A673 (cell line): ENCODE measurements at places on chromosomes 3 and 15. TPM values are rescaled to one million over a fixed set of nuclear protein-coding genes. Genes with fewer than 3 reads are reported as not detected.

GRCh38 chr3:164024786-164025185, 1053.5 kb downstream of the SI start:
- H3K27ac ChIP-seq: no peak overlapping the region
- no peak for DNase-seq
- H3K4me1 ChIP-seq: no peaks in the 10 kb centered on the region
- no peaks in the 10 kb centered on the region for H3K36me3 ChIP-seq

DNA sequence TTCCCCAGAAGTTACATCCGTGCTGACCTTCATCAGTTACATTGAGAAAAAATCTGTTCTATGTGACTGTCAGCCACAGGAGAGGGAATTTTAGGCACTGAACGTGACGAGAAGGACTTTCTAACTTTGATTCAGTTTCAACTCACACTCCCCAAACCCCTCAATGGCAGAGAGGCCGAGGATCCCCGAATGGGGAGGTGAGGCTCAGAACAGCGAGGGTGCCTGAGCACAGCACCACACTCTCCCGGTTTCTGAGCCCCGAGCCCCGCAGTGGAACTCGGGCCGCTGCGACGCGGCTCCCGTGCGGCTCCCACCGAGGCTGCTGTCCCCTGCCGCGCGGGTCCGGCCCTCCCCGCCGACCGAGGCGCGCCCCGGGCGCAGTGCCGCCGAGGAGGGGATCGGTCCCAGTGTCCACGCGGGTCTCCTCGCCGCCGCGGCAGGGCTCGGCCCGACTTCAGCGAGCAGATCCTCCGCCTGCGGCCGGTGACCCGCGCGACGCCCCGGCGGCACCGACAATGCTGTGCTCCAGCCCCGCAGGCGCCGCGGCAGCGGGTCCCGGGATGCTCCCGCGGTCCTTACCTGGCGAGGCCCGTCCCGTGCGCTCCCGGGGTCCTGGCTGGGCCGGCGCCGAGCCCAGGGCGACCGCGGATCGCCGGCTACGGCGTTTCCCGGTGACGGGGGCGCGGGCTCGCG, 439 bp downstream of the CTXND1 start:
- no peak for DNase-seq
- H3K27ac ChIP-seq: no peak overlapping the region
- H3K4me1 ChIP-seq: no peaks in the 10 kb centered on the region

DNA sequence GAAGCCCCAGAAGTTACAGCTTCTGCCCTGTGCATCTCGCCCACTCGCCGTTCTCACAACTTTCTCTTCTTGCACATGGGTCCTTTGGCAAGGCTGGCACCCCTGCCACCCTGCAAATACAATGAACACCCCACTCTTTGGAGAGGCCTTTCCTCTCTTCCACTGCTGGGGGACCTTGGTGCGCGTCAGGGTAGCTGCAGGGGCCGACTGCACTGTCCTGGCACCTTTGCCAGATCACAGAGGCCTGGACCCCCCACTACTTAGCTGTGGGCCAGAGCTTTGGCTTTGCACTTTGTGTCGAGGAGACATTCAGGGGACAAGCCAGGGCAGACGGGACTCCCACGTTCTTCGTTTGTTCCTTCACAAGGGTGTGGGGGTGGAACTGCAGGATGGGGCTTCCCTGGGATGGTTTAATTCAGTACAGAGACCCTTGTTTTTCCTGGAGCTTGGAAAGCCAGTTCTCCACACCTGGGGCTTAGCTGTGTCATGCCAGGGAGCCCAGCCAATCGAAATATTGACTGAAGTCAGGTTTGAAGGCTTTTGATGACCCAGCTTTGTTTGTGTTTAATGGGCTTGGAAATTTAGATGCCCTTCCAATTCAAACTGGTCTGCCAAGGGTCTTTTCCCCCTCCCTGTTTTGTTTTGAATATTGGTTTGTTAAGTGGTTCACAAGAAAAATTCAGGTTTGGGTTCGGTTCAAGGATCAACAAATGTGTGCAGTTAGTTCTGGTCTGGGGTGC, 256.1 kb upstream of the TLE3 start:
- no peaks in the 10 kb centered on the region for H3K27me3 ChIP-seq
- H3K27ac ChIP-seq: no peak overlapping the region
- H3K36me3 ChIP-seq: no peaks in the 10 kb centered on the region
- H3K4me3 ChIP-seq: no peak overlapping the region
- no peaks in the 10 kb centered on the region for H3K4me1 ChIP-seq

- H3K27ac ChIP-seq: no peak overlapping the region
- no peaks in the 10 kb centered on the region for H3K4me1 ChIP-seq
- no peak overlapping the region for H3K4me3 ChIP-seq
- no peaks in the 10 kb centered on the region for H3K27me3 ChIP-seq
- H3K36me3 ChIP-seq: no peaks in the 10 kb centered on the region
Observed at GRCh38 chr3:143885780-143886427, 37.6 kb upstream of the SLC9A9 start.

DNA sequence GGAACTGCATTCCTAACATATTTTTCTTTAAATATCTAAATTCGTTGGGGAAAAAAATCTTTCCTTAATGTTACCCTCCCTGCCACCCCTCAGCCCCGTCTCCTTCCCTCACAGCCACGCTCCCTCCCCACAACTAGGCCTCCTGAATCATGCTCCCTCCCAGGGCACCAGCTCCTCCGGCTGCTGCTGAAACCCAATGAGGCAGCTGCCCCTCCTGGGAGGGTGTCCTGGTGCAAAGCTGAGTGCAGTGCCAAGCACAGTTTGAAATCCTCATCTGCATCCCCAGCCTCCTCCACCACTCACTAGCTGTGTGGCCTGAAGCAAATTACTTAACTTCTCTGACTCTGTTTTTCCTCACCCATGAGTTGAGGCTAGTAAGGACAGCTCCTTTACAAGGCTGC, 2.7 kb upstream of the NR2E3 start:
- DNase-seq: peak; percentile 32
- H3K4me1 ChIP-seq: peaks cover 14% of the 10 kb centered on the region
- no peak overlapping the region for H3K4me3 ChIP-seq
- no peak overlapping the region for H3K27ac ChIP-seq
- no peaks in the 10 kb centered on the region for H3K36me3 ChIP-seq

GRCh38 chr15:85630311-85630710, 164.4 kb downstream of the KLHL25 start:
- no peak overlapping the region for H3K27ac ChIP-seq
- peaks cover 6% of the 10 kb centered on the region for H3K4me1 ChIP-seq
- DNase-seq: no peak

DNA sequence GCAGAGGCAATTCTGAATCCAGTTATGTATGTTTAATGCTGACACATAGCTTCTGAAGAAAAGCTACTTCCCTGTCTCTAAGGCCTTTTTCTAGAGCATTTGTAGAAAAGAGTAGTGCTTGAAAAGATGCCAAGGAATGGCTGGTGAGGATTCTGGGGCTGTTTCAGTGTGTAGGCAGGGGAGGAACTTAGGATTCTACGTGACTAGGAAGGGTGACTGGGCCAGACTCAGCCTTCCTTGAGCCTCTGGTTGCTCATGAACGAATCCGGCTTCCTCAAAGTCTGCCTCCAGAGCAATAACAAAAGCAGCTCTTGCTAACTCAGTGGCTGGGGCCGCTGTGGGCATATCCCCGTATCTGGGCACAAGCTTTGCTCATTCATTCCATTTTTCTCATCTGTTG, 104.8 kb upstream of the WNT5A start:
- DNase-seq: no peak
- H3K27me3 ChIP-seq: no peaks in the 10 kb centered on the region
- no peak overlapping the region for H3K4me3 ChIP-seq
- no peak overlapping the region for H3K27ac ChIP-seq
- no peaks in the 10 kb centered on the region for H3K36me3 ChIP-seq

DNA sequence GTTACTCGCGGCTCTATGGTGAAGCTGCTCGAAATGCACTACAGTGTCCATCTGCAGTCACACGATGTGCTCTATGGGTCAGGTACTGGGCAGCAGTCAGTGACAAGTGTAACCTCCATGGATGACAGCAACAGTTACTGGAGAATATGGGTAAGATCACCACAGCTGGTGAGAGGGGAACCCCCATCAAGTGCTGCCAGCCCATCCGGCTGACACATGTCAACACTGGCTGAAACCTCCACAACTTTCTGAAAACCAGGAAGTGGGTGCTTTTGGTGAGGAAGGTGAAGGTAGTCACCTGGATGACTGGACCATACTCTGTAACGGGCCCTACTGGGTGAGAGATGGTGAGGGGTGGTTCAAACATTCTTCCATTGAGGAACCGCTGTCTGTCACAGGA, 87.4 kb upstream of the C15orf39 start:
- H3K4me3 ChIP-seq: no peak overlapping the region
- H3K4me1 ChIP-seq: no peaks in the 10 kb centered on the region
- no peaks in the 10 kb centered on the region for H3K27me3 ChIP-seq
- H3K36me3 ChIP-seq: no peaks in the 10 kb centered on the region
- no peak overlapping the region for H3K27ac ChIP-seq
- no peak for DNase-seq

The CSTA gene
- 3.8 and 6.5 TPM in 2 replicates for total RNA-seq

The CCDC14 gene
- total RNA-seq: 81.0 and 81.2 TPM in 2 replicates

The THPO gene
- not detected in 2 replicates for total RNA-seq

The GOLGA8M gene
- not detected in 2 replicates for total RNA-seq

The KLHL6 gene
- not detected in 2 replicates for total RNA-seq
